Fibroblast of the conjunctiva (primary cell): ENCODE measurements at places on chromosomes 3 and 15.

- no peak for DNase-seq
Observed at GRCh38 chr15:63353887-63354286, 27.8 kb downstream of the CA12 start.

DNA sequence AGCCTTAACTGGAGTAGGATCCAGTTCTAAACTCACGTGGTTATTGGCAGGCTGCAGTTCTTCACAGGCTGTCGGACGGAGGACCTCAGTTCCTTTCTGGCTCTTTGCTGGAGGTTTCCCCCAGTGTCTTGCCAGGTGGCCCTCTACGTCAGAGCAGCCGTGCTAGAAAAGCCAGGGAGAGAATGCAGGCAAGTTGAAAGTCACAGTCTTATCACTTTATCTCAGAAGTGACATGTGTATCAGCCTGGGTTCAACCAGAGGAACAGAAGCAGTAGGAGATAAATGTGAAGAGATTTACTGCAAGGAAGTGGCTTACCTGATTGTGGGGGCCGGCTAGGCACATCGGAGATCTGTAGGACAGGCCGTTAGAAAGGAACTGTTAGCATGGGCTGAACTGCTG is 125.3 kb upstream of the BNIP2 start:
- DNase-seq: no peak

DNA sequence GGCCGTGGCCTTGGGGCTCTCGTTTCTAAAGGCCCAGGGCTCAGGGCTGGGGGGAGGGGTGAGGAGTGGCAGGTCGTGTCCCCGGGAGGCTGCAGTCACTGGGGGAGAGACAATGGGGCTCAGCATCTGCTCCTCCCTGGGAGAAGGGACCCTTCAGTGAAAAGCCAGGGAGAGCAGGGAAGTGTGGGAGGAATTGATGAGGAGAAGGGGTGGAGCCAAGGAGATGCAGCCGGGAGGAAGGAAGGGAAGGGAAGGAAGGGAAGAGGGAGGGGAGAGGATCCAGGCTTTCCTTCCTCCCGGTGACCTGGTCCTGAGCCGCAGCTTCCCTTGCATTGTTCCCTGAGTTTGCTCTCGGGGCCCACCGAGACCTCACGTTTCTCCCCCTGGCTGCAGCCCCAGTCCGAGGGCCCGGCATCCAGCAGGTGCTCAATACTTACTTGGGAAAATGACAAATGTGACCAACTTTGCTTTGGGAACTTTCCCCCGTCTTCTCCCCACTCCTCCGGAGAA is 1.4 kb upstream of the ZNF710 start:
- no peak for DNase-seq

- DNase-seq: no peak
Observed at GRCh38 chr3:170278627-170279026, 56.4 kb downstream of the PRKCI start.

DNA sequence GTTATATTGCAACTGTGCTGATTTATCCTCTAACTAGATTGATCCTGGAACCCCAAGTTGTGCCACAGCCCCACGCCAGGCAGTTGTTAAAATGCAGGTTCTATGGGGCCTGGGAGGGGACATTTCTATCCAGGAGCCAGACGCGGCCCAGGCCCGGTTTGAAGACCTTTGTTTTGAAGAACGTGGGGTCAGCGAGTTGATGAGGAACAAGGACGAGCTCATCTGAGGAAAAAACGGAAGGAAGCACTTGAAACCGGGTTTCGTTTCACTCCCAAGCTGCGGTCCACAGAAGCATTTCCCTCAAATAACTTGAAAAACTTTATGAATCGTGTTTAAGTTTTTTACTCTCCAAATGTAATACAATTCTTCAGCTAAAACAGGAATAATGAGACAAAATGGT is 76.4 kb downstream of the CHSY1 start:
- no peak for DNase-seq
